AG04450 (cell line): ENCODE measurements at places on chromosomes 16 and 17.

DNA sequence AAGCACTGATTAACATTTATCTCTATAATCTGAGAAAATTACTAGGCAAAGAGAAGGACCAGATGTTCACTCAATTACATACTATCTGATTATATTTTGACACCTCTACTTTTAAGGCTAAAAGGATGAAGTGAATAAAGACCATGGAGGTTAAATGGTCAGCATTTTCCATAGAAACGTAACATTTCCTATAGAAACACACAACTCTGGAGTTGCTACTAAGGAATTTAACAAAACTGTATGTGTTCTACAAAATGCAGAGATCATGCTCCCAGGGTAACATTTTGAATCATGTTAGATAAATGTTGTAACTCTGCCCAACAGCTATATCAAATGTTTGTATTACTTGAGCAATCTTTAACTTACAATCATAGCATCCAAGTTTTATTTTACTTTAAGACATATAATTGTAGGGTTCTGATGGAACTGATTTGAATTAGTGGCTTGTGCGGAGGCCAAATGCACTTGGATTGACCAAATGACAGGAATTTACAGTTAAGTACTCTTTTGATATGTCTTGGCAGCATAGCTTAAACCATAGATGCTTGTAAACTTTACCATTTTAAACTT lies 97.7 kb downstream of the RPGRIP1L start:
- no peak for DNase-seq

DNA sequence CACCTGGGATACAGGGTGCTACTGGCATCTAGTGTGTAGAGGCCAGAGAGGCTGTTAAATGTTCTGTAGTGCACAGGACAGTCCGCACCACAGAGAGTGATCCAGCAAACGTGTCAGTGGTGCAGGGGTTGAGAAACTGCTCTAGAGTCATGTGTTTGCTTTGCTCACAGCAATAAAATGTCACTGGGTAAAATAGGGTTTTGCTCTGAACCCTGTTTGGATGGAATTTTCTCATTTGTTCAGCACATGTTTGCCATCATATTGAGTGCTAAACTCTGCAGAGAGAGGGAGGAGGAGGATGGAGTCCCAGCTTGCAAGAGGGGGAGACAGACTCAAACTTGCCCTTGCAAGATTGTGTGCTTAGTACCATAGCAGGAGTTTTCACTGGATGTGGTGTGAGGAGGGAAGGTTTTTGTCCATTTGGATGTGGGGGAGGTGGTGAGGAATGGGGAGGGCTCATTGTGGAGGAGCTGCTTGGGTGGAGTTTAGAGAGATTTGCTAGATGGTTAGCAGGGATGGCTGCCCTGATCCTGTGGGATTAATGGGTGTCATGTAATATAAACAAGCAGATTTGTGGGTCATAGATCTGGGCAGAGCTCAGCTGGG lies 11.8 kb downstream of the PLCG2 start:
- DNase-seq, result no peak

GRCh38 chr16:69328854-69329316 lies 1.5 kb downstream of the PDF start:
- no peak for DNase-seq

- DNase-seq, result no peak
These were observed 13.4 kb upstream of the TAC4 start for GRCh38 chr17:49861150-49861884.

DNA sequence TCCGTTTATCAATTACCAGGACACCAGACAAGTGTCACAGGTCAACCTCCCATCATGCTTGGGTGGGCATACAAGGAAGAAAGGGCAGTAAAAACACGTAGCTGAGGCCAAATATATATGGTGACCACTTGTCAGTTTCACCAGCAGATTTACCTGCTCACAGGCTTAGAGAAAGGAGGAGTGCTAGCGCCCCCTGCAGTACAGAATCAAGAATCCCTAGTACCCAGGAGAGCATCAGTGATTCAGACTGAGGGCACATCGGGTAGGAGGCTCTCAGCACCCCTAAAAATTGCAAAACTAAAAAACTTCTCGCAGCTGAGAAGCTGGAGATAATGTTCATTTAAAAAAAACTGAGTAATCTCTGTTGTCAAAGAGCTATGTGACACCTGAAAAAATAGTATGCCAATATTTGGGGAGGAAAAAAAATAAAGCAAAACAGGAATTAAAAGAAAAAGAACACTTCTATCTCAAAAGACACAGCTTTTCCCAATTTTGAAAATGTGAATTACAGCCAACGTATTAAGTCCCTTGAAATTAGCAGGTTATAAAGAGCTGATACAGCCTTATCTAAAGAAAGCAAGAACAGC lies 21.2 kb upstream of the MON1B start:
- DNase-seq, result no peak

GRCh38 chr17:41784207-41784744 lies 2.2 kb downstream of the JUP start:
- no peak for DNase-seq

DNA sequence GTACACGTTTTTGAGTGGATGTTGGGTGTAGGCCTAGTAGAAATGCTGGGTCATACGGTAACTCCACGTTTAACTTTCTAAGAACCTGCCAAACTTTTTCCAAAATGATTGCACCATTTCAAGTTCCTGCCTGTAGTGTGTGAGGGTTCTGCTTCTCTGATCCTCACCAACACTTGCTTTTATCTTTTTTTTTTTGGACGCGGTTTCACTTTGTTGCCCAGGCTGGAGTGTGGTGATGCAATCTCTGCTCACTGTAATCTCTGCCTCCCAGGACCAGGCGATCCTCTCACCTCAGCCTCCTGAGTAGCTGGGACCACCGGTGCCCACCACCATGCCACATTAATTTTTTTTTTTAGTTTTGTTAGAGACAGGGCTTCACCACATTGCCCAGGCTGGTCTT lies 23.5 kb downstream of the ZNF750 start:
- DNase-seq, result no peak

DNA sequence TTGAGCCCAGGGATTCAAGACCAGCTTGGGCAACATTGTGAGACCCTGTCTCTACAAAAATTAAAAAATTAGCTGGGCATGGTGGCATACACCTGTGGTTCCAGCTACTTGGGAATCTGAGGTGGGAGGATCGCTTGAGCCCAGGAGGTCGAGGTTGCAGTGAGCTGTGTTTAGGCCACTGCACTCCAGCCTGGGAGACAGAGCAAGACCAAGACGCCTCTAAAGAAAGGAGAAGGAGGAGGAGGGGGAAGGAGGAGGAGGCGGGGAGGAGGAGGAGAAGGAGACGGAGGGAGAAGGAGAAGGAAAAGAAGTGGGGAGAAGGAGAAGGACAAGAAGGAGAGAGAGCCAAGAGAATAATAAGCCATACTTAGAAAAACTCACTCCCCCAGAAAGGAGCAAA lies 35.9 kb downstream of the STXBP4 start:
- no peak for DNase-seq
